ENCODE measurements at places on chromosomes 1 and 21.

- DNase-seq = no peak
Measured at GRCh38 chr1:48062353-48062752, 65.2 kb upstream of the TRABD2B start.

GRCh38 chr1:14784790-14785773 is 186.6 kb downstream of the KAZN start:
- DNase-seq = no peak

DNA sequence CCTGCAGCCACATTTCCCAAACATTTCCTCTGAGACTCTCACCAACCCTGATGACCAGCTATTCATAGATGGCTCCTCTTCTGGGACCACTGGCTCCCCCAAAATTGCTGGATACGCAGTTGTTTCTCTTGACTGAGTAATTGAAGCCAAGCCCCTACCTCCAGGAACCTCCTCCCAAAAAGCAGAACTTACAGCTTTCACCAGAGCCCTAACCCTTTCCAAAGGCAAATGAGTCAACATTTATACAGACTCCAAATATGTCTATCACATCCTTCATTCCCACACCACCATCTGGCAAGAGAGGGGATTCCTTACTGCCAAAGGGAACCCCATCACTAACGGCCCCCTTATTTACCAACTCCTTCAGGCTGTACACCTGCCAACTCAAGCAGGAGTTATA is 20.3 kb upstream of the CA6 start:
- no peak for DNase-seq

GRCh38 chr1:173430677-173431303 is 46.3 kb upstream of the PRDX6 start:
- DNase-seq = no peak

DNA sequence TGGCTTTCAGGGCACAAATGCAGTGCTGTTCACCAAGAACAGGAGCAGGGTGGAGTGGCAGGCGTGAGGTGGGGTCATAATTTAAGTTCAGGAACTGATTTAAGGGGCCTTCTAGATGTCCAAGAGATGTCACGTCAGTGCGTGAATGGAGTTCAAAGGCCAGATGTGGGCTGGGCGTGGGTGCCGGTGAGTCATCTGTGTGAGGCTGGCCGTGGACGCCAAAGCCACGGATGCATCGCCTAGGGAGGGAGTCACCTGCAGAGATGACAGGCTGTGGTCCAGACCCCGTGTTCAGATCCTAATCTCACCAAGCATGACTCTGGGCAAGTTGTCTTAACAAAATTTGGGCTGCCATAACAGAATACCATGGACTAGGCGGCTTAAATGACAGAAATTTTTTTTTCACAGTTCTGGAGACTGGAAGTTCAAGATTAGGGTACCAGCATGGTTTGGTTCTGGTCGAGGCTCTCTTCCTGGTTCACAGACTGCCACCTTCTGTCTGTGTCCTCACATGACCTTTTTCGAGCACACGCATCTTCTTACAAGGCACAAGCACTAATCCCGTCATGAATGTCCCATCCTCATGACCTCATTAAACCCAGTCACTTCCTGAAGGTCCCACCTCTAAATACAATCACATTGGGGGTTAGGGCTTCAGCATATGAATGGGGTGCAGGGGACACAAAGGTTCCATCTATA is 109.6 kb downstream of the PRDM2 start:
- DNase-seq = peak; percentile 8

DNA sequence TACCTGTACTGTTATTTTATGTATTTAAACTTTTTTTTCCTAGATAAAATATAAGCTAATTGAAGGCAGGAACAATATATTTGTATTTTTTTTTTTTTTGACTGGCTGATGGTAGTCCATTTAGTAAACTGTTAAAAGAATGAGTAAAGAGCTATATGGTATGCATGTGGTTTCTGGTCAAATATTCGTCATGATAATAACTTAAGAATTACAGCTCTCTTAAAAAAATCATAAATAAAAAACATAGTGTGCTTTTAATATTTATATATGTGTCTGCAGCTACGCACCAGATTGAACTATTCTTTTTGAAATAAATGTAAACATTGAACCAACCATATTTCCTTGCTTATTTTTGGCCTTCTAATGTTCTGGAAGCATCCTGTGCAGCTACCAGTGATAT is 272.3 kb upstream of the C1orf105 start:
- DNase-seq = no peak

- no peak for DNase-seq
Measured at GRCh38 chr21:43317959-43318358, 109.0 kb downstream of the SIK1 start.

GRCh38 chr21:35792569-35793305 is 267.6 kb downstream of the SETD4 start:
- DNase-seq = no peak

DNA sequence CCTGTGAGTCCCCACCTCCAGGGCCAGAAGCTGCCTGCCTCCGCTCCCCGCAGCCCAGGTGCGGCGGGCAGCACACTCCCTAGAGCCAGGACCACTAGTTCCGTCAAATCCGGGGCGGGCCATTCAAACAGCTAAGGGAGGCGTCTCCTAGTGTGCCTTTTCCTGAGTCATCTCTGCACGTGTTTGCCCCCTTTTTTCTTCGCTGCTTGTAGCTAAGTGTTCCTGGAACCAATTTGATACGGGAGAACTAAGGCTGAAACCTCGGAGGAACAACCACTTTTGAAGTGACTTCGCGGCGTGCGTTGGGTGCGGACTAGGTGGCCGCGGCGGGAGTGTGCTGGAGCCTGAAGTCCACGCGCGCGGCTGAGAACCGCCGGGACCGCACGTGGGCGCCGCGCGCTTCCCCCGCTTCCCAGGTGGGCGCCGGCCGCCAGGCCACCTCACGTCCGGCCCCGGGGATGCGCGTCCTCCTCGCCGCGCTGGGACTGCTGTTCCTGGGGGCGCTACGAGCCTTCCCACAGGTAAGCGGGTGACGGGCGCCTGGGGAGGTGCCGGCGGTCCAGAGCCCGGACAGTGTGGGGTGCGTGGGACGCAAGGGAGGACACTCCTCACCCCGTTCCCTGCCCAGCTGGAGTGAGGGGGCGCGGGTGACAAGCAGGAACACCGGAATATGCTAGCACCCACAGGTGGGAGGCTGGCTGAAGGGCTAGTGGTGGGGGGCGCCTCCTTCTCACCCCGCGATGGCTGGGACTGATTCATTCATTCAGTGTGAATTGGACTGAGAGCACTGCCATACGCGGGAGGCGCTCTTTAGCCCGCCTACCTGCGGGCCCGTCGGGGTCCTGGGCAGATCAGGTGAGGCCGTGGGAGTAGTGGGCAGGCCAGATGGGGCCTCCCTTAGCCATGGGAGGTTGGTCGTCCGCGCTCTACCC is at the start of gene TNFRSF8:
Gene TNFRSF8 (plus strand): TSS at position 163 of the 932 bp plus-strand sequence. CDS start 296 bp downstream, at position 459.
- DNase-seq = no peak

DNA sequence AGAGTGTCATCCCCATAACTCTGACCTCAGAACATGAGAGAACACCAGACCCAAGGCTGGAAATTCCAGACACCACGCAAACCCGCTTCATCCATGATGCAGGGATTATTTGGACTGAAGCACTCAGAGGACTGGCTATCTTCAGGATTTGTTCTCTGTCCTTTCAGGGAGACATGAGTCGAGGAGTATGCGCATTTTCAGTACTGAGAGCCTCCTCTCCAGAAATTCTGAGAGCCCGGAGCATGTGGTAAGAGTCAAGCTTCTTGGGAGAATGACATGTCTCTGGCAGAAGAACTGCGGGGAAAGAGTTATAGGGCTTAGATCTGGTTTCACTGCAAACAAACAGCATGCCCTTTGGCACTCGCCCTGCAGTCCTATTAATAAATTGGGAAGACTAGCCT is 6.9 kb downstream of the LAX1 start:
- DNase-seq = no peak

DNA sequence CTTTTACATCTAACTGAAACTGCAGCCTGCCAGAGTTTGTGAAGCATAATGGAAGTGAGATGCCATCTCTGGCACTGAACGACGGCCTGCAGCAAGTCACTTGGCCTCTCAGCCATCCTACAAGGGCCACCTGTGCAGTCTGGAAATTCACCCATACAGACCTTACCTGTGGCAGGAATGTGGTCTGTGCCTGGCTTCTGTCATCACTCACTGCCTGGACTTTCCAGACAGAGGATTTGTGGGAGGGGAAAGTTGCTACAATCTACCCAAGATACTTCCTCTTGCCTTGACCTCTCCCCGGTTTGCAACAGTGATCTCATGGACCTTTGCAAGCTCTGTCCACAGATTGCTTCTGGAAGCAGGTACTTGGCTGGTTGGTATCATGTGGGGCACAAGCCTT is 58.4 kb upstream of the ATP1B1 start:
- DNase-seq = no peak

DNA sequence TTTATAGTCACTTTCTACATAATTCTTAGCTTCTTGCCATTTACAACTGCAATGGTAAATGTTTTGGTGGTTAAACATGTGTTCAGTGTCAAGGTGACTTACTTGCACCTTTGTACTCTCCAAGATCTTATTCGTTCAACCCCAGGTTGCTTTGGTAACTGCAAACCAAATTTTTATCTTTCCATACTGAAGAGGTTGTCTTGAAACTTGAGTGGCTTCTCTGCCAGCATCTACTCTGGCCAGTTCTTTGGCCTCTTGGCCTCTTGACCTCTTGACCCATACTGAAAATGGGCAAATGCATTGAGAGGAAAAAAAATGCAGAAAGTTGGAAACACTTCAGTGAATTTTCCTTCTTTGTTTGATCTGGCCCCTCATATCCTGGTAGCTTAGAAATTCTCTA is 88.0 kb upstream of the LRRC7 start:
- DNase-seq = no peak

DNA sequence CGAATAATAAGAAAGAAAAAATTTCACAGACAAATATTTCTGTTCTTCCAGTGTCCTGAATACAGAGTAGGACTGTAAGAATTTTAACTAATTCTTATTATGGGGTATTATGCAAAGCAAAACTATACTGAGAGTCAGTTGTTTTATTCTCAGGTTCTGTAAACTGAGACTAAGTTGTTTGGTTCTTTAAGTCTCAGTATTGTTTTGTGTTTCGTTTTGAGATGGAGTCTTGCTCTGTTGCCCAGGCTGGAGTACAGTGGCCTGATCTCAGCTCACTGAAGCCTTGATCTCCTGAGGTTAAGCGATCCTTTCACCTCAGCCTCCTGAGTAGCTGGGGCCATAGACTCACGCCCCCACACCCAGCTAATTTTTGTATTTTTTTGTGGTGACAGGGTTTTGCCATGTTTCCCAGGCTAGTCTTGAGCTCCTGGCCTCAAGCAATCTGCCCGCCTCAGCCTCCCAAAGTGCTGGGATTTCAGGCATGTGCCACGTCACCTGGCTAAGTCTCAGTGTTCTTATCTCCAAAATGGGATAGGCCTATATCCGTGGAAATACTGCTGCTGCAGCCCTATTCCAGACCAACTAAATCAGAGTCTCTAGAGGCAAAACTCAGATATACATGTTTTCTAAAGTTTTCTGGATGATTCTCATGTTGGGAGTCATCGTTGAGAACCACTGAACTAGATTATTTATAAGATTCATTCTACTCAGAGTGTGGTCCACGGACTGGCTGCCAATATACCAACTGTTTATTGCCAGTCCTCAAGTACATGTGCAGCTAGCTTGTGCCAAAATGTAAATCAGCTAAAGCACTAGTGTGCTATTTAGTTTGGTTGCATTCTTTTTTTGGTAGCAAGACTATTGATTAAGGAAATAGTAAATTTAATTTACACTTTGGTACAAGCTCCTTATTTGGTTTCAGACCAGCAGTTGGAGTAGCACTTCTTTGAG is 116.6 kb downstream of the HS2ST1 start:
- DNase-seq = no peak

- DNase-seq = no peak
Measured at GRCh38 chr1:175317309-175317708, 124.7 kb upstream of the KIAA0040 start.

DNA sequence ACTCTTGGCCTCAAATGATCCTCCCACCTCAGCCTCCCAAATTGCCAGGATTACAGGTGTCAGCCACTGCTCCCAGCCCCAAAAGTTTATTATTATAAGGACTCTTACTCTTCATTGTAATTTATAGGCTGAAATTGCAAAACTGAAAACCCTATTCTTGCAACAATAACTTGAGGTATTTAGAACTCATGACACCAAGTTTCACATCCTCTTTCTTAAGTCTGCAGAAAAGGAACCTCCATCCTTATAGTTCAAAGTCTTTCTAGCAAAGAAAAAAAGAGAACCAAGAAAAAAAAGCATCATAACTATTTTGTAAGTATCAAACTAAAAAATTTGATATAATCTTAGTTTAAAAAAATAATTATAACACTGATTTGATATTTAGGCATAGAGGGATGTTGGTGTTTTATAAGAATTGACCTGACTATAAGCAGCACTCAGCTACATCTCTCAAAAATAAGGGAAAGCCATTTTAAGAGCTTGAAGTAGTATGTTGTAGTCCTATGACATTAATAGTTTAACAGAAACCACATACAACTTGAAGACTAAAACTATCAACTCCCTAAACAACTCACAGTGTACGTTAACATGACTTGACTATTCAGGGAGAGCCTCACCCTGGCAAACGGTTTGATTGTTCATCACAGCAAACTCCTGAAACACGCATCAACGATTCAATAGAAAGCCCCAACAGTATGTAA is 122.4 kb downstream of the AKT3 start:
- no peak for DNase-seq

- DNase-seq = peak; percentile 45
Measured at GRCh38 chr1:214331827-214332423, 51.0 kb downstream of the SMYD2 start.

DNA sequence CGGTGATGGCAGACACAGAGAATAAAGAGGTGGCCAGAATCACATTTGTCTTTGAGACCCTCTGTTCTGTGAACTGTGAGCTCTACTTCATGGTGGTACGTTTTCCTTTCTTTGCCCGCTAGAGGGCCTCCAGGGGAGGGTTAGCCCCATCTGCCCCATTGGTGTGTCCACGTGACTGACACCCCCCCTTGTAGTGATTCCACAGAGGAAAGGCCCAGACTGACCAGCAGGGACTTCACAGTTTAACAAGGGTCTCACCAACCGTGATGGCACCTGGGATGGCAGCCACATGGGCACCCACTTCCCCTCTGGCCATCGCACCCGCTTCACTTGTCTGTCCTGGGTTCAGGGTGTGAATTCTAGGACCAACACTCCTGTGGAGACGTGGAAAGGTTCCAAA is 22.3 kb upstream of the SARS1 start:
- DNase-seq = no peak

DNA sequence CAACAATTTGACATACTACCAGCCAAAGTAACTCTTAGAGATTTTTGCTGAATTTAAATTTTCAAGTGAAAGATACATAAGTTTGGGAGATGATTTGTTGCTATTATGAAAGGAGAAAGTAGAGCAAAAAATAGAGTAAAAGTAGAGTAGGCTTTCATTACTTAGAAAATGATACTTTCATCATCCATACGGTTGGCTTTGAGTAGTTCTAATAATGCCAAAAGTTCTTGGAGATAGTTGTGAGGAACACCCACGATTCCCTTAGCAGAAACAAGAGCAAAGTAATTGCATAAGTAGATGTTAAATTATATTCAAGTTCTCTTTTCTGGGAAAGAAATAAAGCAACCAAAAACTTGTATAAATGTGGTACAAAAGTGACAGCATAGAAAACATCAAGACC is 95.0 kb upstream of the VAV3 start:
- DNase-seq = no peak

DNA sequence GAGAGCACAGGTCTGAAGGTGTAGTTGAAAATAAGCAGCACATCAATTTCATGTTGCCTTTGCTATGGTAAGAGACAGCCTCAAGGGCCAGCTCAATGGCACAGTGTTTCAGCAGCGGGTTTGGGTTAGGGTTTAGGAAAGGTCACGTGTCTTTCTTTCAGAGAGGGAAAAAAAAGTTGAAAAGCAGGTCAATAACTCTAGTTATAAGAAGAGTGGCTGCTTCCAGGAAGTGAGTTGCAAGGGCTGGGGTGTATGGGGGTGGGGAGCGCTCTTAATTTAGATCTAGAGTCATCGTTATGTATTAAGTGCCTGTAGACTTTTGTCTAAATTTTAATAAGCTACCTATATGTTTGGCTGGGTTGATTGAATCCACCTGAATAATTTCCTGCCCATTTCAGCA is 118.5 kb upstream of the SPAG17 start:
- DNase-seq = no peak

All from M059J (cell line).